Parietal lobe (tissue), 2 donors: ENCODE measurements at places on chromosomes 3 and 15. TPM values are rescaled to one million over a fixed set of nuclear protein-coding genes. Genes with fewer than 3 reads are reported as not detected.

Gene SEC22C
- total RNA-seq = 72.3 TPM

Gene SIDT1
- total RNA-seq = 4.7 TPM

Gene ALDH1A3
- total RNA-seq = 0.63 TPM

Gene FANCD2OS
- total RNA-seq = not detected

Gene CCRL2
- 1.9 TPM for total RNA-seq

Gene ZNF662
- total RNA-seq = 35.7 TPM

Gene C3orf20
- total RNA-seq = 0.31 TPM

Gene RTP1
- total RNA-seq = 0.31 TPM

Gene GP9
- not detected for total RNA-seq

Gene NR1I2
- total RNA-seq = 0.63 TPM

Gene LMAN1L
- not detected for total RNA-seq

Gene PLSCR2
- total RNA-seq = not detected

Gene P3H2
- total RNA-seq = 4.7 TPM

Gene SEMA7A
- 59.2 TPM for total RNA-seq

Gene NR2E3
- not detected for total RNA-seq

Gene CFAP92
- 1.6 TPM for total RNA-seq

Gene MAP6D1
- 5.6 TPM for total RNA-seq

Gene REC114
- total RNA-seq = not detected

Gene SAMMSON
- not detected for total RNA-seq

Gene PDE8A
- total RNA-seq = 26.6 TPM

Gene CNTN3
- total RNA-seq = 37.9 TPM

Gene SLC6A20
- 1.6 TPM for total RNA-seq

Gene GOLGA6L7
- not detected for total RNA-seq

Gene ECE2
- 6.9 TPM for total RNA-seq

Gene CSPG5
- 102 TPM for total RNA-seq

Gene TMEM212
- total RNA-seq = not detected

Gene CATSPER2
- 18.2 TPM for total RNA-seq
